ENCODE measurements at places on chromosomes 12 and 14.

GRCh38 chr14:22379727-22380126, 209.3 kb downstream of the DAD1 start:
- DNase-seq = no peak

GRCh38 chr14:60865378-60866127, 115.3 kb downstream of the TRMT5 start:
- no peak for DNase-seq

DNA sequence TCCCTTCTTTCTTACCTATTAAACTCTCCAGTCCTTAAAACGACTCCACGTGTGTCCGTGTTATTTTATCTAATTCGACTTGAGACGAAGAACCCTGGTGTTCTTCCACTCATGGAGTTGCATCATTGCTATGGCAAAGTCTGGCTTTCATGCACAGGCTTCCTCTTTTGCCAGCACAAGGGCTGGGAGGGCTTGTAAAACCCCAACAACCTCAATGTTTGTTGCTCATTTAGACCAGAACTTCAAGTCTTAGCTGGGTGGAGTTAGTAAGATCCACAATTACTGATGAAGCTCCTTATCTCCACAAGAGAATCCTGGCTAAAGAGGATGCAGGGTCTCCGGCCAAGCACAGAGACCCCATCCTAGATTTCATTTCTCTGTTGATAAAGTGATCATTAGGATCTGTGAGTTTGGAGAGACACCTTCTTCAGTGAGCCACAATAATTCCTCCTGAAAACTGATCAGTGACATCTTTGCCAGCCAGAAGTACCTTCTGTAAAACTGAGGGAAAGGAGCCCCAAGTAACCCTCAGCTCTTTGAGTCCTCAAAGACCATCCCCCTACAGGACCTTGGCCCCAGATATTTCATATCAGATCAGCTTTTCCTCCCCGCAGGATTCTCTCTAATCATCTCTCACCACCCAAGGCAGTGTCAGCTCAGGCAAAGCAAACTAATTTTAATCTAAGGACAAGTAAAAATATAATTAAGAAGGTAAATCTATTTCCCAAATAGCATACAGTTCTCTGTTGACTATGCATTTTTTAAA, 514.6 kb downstream of the FUT8 start:
- no peak for DNase-seq

DNA sequence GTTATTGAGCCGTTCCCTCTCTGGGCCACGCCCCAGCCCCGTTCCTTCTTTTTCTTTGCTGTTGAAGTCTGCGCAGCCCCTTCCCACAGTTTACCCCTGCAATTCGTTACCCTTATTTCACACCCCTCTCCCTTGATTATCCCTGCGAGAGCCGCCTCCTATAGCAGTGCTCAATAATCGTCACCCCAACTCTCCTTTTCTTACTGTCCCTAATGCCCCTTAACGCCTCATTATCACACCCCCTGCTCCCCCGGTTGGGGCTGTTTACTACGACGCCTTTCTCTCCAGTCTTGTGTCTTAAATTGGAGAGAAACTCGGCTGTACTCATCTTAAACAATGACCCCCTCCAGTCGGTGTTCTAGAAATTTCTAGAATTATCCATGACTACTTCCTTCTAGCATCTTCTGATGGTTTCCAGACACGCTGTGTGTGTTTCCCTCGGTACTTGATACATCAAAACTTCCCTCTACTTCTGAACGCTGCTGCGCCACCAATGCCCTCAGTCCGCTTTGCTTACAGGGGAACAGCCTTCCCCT, 713 bp upstream of the FBXL14 start:
- DNase-seq = peak; percentile 75

DNA sequence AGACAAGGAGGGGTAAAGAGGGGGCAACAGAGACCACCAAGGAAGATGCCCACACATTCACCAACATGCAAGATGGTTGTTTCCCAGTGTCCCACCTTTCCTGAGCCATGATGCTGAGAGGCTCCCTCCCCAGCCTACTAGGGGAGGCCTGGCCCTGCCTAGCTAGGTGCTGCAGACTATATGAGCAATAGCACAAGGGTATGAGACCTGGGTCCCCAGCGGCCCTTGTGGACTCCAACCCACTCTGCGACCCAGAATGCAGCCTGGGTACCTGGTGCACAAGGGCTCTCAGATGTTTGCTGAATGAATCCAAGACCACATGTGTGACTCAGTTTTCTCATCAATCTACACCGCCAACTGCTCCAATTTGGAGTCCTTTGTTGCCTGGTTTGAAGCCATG, 13.9 kb downstream of the TGFB3 start:
- no peak for DNase-seq

DNA sequence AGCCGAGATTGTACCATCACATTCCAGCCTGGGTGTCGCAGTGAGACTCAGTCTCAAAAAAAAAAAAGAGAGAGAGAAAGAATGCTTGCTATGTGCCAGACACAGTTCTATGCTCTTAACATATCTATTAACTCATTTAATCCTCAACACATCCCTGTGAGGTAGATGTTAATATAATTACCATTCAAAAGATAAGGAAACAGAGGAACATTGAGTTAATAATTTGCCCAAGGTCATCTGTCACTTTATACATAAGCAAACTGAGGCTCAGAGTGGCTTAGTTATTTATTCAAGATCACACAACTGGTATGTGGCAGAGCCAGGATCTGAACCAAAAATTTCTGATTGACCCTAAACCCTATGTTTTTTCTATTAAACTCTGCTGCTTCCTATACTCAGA, 116.1 kb upstream of the BCAT1 start:
- DNase-seq = no peak

GRCh38 chr12:90672081-90672480, 282.9 kb downstream of the CCER1 start:
- no peak for DNase-seq

DNA sequence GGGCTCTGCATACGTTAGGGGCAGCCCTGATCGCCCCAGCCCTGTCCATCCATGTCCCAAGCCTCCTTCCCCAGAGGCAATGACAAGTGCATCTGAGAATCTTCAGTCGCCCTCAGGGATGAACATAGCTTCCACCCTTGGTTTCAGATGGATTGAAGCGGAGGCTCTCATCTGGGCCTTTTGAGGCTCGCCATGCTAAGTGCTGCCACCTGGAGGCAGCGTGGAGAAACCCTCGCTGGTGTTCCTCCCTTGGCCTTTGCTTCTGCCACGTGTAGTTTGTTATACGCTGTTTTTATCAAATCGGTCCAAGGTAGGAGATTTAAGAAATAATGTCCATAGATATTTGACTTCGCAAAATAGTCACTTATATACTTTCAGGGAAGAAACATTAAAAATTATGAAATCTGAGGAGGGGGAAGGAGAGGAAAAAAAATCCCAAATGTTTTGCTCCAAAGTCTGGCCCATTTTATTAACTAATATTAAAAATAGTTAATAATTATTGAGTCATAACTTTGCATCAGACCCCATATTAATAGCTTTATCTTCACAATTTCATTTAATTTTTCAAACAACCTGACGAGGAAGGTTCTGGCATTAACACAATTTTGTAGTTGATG, 28.8 kb upstream of the LRRC10 start:
- peak; percentile 64 for DNase-seq

GRCh38 chr14:27546111-27546510, 948.3 kb upstream of the NOVA1 start:
- no peak for DNase-seq

GRCh38 chr12:50642035-50642451, 121.9 kb upstream of the ATF1 start:
- DNase-seq = peak; percentile 41

GRCh38 chr12:100867639-100868393, 73.2 kb downstream of the ANO4 start:
- DNase-seq = no peak

DNA sequence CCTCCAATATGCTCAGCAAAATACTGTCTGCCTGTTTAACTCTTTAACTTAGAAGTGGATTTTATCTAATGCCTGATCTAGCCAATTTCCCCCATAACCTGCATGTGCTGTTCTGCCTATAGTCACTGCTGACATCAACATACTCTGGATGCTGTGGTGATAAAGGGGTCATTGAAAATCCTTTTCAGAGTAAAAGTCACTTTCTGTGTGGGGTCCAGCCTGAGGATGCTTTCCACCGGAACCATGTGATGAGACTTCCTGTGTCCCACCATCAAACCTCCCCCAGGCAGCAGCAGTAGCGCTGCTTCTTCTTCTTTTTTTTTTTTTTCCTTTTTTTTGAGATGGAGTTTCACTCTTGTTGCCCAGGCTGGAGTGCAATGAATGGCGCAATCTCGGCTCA, 607.0 kb downstream of the BCL11B start:
- no peak for DNase-seq

DNA sequence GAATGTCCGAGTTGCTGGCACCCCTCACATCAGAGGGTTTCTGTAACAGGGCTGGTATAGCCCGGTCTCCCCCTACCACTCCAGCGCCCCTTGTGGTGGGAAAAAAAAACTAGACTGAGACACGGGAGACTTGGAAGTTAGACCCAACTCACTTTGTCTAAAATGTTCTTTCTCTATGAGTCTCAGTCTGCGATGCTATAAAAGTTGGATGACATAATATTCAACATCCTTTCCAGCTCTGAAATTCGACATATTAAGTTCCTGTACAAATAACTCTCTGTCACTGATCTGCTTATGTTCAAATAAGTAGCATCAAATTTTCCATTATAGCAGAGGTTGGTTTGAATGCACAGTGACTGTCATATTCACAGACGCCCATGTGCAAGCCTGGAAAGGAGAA, 25.7 kb upstream of the TC2N start:
- no peak for DNase-seq
